ENCODE measurements at places on chromosomes 4 and X.

DNA sequence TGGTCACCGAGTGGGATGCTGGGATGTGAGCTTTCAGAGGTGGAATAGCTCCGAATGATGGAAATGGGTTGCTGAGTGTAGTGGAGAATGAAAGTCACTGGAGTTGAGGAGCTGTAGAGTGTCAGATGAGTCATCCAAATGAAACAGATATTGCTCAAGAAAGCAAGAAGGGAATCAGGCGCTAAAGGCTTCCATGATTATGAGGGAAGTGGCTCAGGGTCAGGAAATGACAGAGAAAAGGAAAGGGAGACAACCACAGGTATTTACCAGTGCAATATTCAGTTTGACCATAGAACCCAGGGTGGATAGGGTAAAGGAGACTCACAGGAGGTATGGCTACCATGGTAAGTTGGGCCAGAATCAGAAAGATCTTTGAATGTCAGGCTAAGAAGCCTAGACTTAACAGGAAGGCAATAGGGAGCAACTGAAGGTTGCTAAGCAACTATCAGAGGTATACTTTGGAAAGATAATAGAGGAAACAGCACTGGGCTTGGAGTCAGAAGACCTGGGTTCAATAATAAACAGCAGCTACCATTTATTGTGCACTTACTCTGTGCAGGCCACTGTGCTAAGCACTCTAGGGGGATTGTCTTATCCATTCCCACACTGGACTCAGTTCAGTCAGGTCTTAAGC is 11.7 kb downstream of the LAS1L start:
- no peak for DNase-seq

DNA sequence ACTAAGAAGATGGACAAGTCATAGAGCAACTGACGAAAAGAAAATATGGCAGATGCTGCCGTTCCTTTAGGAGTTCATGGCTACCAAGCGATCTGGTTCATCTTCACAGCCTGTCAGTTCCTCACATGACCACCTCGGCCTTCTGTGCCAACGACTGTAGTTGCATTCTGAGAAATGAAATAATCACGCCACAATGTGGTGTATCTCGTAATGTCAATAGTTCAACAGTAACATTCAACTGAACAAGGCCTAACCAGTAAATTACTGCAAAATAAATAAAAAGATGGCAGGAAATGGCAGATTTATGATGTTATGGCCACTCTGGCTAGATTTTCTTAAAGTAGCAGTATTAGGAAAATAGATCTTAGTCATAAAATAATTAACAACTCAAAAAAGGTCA is 4.4 kb downstream of the GPRIN3 start:
- no peak for DNase-seq

DNA sequence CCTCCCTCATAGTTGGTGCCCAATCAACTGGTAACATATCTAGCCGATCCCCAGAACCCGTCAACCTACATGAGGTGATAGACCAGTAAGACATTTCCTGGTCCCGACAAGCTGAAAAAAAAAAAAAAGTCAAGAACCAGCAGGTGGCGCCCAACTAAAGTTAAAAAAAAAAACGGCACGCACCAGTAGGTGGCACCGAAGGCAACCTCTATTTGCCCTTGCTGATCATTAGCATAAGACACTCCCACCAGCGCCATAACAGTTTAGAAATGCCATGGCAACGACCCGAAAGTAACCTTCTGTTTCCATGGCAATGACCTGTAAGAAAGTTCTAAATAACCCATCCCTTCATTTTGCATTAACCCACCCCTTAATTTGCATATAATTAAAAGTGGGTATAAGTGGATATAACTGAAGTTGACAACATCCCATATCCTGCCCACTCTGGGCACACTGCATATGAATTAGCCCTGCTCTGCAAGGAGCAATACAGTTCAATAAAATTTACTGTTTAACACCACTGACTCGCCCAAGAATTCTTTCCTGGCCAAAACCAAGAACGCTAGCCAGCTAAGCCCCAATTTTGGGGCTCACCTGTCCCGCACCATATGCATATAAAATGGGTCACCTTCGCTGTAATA is 83.9 kb upstream of the SPANXB1 start:
- peak; percentile 5 for DNase-seq

DNA sequence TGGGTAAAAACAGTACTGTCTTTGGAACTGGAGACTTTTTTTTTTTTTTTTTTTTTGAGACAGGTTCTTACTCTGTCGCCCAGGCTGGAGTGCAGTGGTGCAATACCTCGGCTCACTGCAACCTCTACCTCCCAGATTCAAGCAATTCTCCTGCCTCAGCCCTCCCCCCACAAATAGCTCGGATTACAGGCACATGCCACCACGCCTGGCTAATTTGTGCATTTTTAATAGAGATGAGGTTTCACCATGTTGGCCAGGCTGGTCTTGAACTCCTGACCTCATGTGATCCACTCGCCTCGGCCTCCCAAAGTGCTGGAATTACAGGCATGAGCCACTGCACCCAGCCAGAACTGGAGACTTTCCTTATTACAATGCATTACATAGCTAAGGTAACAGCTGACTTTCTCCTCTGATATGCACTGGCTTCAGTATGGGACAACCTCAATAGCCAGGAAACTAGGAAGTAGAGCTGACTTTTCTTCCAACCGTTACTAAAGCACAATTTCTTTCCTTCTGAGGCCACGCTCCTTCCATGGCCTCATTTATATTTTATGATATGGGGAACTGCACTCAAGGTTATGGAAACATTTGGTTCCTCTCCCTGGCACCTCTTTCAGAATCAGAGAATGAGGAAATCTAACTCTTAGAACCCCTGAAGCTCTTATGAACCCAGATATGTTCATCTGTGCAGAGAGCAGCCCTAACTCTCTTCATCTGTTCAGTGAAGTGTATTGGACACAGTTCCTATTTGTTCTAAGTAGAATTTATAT is 53.5 kb upstream of the FAM9B start:
- DNase-seq = no peak

DNA sequence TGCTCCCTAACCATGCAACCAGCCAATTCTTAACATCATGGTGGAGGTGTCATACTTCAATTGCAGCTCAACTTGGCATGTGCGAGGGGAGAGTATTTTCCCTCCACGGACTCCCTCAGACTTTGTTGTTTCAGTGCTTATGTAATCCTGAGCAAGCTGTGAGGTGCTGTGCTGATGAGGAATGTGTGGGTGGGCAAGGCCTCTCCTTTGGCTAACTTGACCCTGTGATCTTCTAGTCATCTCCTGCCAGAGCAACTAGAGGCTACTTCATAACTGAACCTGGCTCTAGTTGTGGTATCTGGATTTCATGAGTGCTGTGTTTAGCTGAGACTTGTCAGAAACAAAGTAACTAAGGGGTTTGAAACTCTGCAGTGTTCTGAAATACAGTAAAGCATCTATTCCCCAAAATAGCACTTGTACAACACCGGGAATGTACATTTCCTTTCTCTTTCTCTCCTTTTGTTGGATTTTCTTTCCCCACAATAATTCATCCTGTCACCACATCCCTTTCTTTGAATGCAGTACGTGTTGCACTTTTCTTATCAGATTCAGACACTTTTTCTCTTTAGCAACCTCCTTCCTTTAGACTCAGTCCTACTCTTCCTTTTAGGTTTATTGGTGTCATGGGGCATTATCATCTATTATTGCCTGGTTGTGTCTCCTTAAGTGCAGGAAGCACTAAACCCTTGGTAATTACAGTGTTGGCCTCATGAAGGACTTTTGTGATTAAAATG is 415.2 kb upstream of the NR3C2 start:
- DNase-seq = no peak

- no peak for DNase-seq
These were observed 88.3 kb upstream of the MSX1 start for GRCh38 chr4:4771160-4771559.

- no peak for DNase-seq
These were observed 153.8 kb upstream of the AGA start for GRCh38 chr4:177596035-177596434.

DNA sequence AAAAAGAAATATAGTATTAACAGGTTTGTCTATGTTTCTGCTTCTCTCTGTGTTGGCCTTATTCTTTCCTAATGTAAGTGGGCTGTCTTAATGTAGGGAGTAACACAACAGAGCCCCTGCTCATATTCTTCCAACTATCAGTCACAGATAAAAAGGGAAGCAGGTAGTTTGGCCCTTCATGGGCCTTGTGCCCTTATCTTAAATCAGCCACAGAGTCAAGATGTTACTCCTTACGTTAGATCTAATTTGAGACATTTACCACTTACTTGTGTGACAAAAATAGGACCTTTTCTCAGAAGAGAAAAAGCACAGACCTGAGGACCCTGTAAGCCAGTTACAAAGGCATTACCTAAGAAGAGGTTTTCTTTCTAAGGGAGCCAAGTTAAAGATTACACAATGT is 589.0 kb downstream of the GRXCR1 start:
- no peak for DNase-seq

- no peak for DNase-seq
These were observed 715.4 kb downstream of the GRXCR1 start for GRCh38 chr4:43607827-43608461.

- DNase-seq = peak; percentile 8
These were observed at the start of gene MSN for GRCh38 chrX:65667503-65668376. Gene MSN (plus strand): TSS chrX:65667654. CDS start chrX:65667842, 188 bp downstream.

DNA sequence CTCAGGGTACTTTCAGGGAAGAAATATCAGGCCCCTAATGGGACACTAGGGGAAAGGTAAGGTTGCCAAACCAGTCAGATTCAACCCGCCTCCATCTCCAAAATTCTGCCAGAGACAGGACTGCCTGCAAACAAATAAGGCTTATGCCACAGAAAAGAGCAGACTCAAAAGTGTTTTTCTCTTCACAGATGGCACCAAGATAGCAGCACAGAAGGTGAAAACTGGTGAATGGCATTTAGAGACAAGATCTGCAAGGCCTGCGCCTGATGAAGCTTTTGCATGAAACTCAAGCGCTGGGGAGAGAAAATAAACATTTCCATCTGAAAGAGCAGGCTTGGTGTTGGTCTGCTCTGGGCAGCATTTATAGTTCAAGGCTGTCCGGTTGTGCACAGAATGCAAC is 27.9 kb downstream of the AMOT start:
- DNase-seq = no peak

- DNase-seq = no peak
These were observed 556.1 kb upstream of the TENM3 start for GRCh38 chr4:181687116-181687515.

GRCh38 chrX:26670521-26670920 is 454.6 kb downstream of the MAGEB5 start:
- DNase-seq = no peak

- no peak for DNase-seq
These were observed 272.7 kb downstream of the PDHA2 start for GRCh38 chr4:96112631-96113030.

All from hematopoietic multipotent progenitor cell treated with erythropoietin and hydrocortisone succinate and interleukin-3 and kit ligand, for 17 days (in vitro differentiated cells).